ENCODE measurements at places on chromosomes 7 and 10. TPM values are rescaled to one million over a fixed set of nuclear protein-coding genes. Genes with fewer than 3 reads are reported as not detected.

DNA sequence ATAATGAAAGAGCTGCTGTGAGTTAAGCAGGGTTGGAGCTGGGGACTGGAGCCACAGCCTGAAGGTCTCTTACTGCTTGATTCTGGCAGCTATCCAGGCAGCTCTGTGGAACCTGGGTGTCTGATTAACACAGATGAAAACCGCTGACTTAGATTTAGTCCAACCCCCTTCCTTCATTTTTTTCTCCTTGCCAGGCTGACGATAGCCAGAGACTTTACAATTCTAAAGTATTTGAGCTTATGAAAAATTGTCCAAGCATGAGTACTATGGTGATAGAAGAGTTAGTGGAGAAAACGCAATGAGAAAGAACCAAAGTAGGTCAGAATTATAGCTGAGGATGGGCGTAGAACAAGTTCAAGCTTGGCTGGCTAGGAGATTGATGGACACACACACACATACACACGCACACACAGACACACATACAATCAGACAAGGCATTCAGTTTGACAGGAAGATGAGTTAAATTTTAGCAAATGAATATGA lies 13.5 kb upstream of the GPR85 start:
- H3K27ac ChIP-seq: no peak overlapping the region
- H3K27me3 ChIP-seq: no peaks in the 10 kb centered on the region
- no peaks in the 10 kb centered on the region for H3K4me1 ChIP-seq
- no peak for DNase-seq
- no peak overlapping the region for H3K4me3 ChIP-seq

DNA sequence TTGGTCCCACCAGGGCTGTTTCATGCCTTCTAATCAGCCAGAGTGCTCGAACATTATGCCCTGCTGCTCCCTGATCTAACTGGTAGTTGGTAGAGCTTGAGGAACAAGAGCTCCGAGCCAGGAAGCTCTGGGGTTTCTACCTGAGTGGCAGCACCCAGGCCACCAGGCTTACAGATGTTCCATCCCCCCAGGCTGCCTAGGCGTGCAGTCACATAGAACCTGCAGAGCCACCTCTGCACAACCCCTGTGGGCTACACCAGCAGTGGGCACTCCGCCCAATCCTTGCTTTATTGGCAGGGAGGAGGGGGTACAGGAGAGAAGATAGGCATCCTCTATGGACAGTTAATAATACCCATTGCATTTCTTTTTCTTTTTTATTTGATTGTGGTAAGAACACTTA lies 21.8 kb downstream of the MAP3K8 start:
- H3K27ac ChIP-seq: peak overlapping the region; percentile 68
- peaks cover 11% of the 10 kb centered on the region for H3K4me1 ChIP-seq
- no peak for DNase-seq
- no peaks in the 10 kb centered on the region for H3K36me3 ChIP-seq

- no peaks in the 10 kb centered on the region for H3K4me1 ChIP-seq
- no peaks in the 10 kb centered on the region for H3K27me3 ChIP-seq
- no peak for DNase-seq
- H3K4me3 ChIP-seq: no peak overlapping the region
- H3K27ac ChIP-seq: no peak overlapping the region
These were observed 114.5 kb downstream of the ATE1 start for GRCh38 chr10:121813211-121813815.

EEPD1 gene
- 17.8 TPM for total RNA-seq

- DNase-seq: no peak
- no peak overlapping the region for H3K27ac ChIP-seq
- H3K36me3 ChIP-seq: no peaks in the 10 kb centered on the region
- H3K27me3 ChIP-seq: no peaks in the 10 kb centered on the region
- H3K4me3 ChIP-seq: no peak overlapping the region
These were observed 184.5 kb upstream of the PRSS58 start for GRCh38 chr7:142442396-142442795.
